ENCODE measurements at places on chromosomes 6 and 20.

DNA sequence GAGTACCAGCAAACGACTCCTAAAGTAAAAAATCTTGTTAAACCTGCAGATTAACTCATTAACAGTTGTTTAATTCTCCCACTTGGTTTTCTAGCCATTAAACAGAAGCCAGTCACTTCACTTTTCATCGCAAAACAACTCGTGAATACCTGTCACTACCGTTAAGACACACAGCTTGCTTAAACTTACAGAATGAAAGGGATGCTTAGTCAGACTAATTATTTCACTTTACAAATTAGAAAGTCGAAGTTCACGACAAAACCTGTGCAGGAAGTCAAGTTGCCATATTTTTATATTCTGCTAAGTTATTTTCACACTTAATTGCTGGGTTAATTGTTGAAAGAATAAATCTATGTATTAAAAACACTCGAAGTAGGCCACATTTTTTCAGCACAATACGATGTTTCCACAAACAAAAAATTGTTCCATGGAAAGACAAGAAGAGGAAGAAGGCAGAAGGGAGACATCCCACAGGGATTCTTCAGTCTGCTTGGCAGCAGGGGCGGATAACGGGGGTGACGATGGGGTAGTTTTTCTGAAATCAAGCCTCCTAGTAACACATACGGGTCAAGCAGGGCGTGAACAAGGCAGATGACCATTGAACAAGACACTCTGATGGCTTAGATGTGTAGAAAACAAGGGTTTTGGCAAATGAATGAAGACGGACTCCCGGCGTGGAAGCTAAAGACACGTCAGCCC lies 933 bp downstream of the SSR1 start:
- DNase-seq, result no peak

DNA sequence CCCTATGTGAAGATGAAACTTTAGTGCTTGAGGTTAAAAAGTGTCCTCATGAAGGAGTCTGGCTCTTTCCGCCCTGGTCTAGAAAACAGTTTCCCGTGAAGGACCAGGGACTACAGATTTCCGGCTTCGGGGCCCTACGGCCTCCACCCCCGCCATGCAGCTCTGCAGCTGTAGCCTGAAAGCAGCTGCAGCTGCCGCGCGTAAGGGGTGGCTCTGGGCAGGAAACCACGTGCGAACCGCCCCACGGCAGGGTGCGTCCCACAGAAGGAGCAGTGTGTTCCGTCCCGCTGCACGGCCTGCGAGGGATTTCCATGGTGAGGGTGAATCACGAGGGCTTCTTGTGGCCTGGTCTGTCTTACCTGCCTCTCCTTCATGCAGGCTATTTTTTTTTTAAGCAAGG lies 117.0 kb downstream of the ERMARD start:
- no peak for DNase-seq

- no peak for DNase-seq
Measured at GRCh38 chr6:166456395-166457156, 73.8 kb upstream of the MPC1 start.

GRCh38 chr6:17354700-17355403 lies 38.5 kb upstream of the CAP2 start:
- DNase-seq, result no peak

- no peak for DNase-seq
Measured at GRCh38 chr6:148271711-148272439, 70.8 kb upstream of the SASH1 start.

DNA sequence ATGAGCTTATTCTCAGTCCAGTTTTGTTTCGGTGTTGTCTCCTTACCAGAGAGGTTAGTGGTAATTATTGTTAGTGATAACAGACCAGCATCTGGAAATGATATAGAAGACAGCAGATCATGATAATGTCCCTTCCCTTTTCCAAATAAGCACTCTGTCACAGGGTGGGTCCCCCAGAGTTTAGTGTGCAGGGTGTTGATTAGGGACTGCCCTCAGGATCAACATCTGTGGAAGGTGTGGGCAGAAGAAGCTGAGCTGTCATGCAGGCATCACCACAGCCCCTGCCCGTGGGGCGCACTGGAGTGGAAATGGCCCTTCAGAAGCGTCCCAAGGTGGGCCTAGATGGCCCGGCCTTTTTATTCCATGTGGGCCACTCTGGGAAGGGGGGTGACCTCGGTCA lies 67.6 kb upstream of the DTNBP1 start:
- DNase-seq, result no peak

GRCh38 chr6:166512567-166512966 lies 73.9 kb downstream of the RAMACL start:
- DNase-seq, result no peak

DNA sequence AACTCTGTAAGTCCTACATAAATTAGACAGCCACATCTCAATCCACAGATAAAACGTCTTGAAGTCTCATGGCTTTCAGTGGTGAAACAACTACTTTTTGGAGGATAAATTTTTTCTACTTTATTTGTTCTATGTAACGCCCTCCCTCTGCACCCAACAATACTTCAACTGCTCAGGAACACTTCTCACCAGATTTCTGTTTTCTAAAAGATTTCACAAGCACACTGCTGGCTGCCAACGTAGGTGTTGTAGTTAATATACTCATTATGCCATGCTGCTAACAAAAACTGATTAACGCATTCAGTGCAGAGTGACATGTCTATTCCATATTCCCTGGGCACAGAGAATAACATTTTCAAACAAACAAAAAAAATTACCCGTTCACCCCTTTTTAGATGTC lies 10.2 kb downstream of the USP49 start:
- no peak for DNase-seq

DNA sequence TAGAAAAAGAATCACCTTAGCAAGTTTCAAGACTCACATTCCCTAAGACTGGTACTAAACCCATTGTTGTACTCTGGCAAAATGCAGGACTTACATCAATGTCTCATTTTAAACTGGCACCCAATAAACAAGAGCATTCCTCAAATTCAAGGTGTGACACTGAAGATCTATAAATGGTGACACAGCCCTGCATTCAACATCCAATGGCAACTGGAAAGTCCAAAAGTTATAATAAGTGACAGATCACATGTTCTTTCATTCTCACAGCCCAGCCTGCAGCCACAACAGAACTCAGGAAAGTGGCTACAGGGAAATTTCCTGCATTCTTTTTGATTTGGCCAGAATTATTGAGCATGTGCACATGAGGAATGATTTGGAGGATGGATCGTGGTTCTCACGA lies 57.5 kb downstream of the MBOAT1 start:
- DNase-seq, result no peak

GRCh38 chr6:138948004-138948403 lies 40.0 kb downstream of the REPS1 start:
- DNase-seq, result no peak

DNA sequence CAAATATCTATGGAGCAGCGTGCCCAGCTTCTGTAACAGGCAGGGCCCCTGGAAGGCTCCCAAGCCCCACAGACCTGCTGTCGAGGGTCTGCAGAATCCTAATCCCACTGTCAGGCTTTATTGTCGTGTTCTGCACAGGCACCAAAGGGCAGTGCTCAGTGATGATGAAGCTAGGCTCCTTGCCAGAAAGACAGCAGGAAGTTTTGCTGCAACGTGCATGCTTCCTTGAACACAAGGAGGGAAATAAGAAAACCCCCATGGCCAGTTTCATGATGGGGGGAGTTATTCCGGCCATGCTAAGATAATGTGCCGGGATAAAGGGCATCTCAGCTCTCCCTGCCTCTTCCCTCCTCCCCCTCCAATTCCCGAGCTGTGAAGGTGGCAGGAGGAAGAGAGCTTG lies 109.4 kb upstream of the KCNG1 start:
- no peak for DNase-seq

DNA sequence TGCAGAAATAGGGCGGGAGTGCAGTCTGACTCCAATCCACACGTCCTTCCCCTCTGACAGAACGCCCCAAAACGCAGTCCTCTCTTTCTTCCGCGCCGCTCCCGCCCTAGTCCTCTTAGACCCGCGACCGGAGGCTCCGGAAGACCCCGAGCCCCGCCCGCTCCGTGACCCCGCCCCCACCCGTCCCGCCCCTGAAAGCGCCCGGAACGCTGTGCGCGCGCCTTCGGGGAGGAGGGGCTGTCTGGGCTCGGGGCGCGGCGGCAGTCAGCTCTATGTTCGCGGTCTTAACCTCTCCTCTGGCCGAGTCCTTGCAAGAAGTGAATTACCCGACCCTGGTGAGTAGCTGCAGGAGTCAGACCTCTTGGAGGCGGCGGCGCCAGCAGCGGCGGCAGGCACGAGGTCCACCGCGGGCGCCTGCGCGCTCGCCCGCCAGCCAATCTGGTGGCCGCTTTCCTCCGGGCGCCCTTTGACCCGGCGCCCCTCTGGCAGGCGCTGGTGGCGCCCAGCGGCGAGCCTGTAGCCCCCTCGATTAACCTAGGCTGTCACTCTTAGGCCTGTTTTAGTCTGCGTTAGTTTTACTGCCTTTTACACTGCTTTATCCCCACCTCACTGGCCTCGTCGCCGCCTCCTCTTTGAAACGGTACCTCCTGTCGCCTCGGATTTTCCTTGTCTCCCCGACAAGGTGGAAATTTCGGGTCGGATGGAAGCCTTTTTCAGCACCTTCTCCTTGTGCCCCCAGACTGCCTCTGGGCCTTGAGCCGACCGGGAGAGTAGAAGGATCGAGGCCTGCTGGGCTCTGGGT lies at the start of gene MANEA:
Gene MANEA, plus strand, starts transcription at position 232 of the 802 bp plus-strand sequence. CDS start 8,905 bp downstream, outside the sequence.
- DNase-seq, result peak; percentile 70

DNA sequence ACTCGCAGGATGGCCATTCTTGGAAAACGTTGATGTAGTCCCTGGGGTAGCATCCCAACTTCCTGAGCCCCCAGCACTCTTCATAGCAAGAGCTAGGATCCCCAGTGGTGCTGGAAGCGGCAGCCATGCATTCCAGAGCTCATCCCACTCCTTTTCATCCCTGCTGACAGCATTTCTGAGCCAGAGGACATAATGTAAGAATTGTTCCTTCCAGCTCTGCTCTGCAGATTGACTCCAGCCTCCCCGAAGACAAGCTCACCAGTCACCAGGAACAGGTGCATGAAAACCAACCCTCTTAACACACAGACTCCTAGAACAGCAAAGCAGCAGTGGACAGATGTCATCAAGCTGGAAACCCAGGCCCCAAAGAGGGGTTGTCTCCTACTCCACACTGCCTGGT lies 3.8 kb downstream of the SLC13A3 start:
- no peak for DNase-seq

DNA sequence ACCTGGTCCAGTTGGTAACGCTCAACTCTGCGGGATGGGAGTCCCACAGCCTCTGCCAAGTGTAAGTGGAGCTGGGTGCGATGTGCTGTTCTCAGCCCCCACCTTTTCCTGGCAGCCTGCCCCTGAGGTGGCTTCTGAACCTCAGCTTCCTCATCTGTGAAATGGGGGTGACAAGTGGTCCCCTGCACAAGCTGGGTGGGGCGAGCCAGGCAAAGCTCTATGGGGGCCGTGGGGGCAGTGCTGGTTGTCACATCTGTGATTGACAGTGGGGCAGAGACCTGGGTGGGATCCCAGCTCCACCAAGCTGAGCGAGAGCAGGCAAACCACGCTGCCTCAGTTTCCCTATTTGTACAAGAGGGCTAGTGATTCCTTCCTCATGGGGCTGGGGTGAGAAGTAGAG lies 162.6 kb downstream of the SYCP2 start:
- no peak for DNase-seq

DNA sequence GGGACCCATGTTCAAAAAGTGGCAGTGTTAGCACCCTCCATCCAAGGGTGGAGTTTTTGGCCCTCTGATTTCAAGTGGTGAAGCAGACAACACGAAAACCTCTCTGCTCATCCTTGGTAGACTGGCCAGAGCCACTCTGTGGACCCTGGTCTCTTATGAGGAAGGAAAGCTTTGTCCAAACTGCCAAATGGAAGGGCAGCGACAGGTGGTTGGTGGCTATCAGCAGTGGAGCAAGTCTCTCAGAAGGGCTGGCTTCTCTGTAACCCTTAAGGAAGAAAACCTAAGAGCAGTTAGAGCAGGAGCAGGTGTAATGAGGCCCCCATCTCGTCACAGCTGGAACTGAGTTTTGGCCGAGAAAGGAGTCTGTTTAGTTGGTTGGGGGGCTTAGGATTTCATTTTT lies 155.8 kb downstream of the SLC16A10 start:
- no peak for DNase-seq

DNA sequence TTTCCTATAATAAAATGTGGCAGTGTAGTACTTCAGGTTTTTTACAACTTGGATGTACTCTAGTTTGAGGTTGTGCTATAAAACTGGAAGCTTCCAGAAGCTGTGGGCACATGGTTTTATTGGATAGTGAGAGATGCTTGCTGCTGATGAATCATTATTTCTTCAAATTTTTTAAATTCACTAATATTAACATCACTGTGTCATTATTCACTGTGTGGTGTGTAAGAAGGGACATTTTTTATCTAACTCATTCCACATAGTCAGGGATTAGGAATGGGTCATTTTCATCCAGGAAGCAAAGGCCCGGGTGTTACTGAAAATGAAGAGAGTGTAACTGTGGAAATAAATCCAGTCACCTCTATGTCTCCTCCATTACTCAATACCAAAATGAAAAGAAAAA lies 421.0 kb downstream of the TENT5A start:
- DNase-seq, result no peak

DNA sequence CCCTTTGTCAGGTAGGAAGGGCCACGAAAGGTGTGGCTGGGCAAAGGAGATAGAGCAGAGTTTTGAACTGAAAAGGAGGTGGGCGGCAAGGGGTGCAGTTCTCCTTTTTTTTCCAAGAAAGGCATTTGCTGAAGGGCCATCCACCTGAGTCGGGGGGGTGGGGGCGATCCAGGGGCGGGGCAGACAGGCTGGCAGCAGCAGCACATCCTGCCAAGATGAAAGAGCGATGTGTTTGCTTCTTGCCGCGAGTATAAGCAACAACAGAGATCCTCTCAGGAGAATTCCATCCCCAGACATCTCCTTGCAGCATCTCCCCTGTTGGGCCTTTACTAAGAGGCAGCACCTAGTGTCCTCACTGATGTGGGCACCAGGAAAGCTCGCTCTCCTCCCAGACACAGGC lies 516.5 kb downstream of the CD83 start:
- no peak for DNase-seq

DNA sequence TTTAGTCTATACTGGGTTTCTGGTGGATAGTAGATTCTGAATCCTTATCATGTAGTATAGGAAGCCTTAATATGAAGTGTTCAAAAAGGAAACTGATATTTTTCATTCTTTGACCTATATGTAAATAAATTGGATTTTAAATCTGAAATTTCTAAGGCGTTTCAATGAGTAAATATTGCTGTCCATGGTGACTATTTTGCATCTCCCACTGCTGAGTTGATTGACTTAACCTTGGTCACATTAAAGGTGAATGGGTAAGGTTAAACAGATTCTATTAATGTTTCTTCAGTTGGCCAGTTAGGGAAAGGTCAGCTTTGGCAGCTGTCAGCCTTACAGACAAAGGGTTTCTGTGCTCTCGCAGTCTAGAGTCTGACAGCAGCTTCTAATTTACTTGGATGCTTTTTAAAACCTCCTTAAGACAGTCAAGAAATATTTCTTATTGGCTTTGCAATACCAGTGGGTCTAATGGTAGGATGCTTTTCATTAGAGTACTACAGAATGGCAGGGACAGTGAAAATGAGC lies 24.8 kb downstream of the PRIM2 start:
- DNase-seq, result no peak

GRCh38 chr6:106825156-106825555 lies 149.4 kb downstream of the CD24 start:
- DNase-seq, result no peak
